EL (cell line): ENCODE measurements at places on chromosomes 16 and 17.

- no peak for DNase-seq
Measured at GRCh38 chr17:15441315-15441714, 26.1 kb downstream of the CDRT4 start.

DNA sequence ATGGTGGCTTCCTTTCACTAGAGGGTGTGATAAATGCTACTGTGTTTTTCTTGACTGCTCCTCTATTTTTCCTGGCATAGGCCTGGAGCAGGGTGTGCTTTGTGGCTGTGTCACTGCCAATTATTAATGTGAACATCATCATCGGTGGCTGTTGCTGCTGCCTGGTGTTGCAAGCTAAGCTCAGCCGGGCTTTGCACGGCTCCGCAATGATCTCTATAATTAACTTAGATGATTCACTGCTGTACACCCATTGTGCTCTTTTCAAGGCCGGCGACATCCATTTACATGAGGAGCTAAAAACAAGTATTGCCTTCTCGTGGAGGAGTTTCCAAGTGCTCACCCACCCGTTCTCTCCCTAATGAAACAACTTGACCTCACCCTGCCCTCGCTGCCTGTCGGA, 160.1 kb upstream of the IRX3 start:
- DNase-seq, result peak; percentile 74

DNA sequence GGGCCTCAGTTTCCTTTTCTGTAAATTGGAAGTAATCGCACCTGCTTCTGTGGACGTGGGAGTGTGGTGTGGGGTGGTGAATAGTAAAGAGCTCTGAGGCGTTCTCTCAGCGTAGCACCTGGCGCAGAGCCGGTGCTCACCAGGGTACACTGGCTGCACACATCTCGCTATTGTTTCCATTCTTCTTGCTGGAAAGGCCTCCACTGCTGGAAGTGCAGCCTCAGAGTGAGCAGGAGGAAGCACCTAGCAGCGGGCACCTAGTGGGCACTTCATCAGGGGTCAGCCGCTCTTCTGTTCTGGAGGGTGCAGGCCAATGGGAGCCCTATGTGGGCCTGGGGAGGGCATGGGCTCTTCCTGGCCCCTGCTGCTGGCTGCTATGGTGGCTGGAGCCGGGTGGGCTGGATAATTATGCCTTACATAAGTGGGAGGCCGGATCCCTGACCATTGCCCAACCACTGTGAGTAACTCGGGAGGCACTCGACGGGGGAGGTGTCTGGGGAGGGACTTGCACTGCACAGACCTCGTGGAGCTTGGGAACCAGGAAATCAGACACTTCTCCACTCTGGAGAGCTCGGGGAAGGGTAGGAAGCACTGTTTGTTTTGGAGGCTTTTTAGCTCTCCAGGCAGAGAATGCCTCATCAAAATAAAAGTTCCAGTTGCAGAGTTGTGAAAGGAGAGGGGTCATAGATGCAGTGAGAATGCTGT, 1.7 kb downstream of the MAP2K3 start:
- peak; percentile 99 for DNase-seq

- peak; percentile 67 for DNase-seq
Measured at GRCh38 chr17:50361561-50362480, 11.2 kb downstream of the MRPL27 start.

- no peak for DNase-seq
Measured at GRCh38 chr17:61755668-61756067, 107.7 kb downstream of the BRIP1 start.

DNA sequence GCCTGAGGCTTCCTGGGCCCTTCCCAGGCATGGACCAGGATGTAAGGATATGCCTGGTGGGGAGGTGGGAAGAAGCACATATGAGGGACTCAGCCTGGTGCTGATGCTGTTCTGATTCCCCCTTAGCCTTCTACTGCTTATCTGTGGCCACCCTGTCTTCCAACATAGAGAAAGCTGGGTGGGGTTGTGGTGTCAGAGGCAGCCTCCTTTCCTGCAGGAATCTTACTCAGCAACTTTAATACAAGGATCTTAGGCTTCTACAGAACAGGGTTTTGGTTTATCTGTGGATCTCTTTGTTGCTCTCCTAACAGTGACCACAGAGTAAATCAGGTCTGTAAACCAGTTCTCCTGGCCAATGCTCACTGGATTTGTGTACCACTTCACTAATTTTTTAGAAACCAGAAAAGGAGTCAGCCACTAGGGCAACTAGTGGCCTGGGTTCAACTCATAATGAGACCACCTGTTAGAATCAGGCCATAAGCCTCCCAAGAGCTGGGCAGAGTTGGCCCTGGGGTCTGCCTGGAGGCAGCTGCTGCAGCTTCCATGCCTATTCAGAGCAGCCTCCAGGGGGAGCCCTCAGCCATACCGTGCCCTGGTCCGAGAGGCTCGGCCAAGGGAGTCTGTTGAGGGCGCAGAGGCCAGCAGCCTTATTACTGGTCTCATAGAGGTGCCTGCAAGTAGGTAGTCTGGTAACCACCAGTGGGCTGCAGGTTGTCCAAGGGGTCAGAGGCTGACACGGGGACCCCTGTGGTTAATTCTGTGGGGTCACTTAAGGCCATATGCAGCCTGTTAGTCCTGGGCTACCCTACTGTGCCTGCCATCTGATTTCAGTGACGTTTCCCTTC, 7.1 kb downstream of the HAS3 start:
- peak; percentile 52 for DNase-seq

DNA sequence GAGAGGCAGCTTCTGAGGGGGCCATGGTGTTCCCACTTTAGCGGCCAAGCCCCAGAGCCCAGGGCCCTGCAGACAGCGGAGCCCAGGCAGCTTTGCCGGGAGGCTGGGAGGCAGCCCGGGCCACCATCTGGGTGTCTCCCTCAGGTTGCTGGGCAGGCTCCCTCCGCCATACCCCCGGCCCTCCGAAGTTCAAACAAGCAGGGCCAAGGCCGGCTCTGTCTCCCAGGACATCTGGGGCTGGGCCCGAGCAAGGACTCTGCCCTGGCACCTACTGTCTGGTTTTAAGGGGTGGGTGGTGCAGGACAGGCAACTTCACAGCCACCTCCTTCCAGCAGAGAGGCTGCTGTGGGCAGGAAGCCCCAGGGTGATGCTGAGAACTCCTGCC, 2.6 kb downstream of the DUS1L start:
- no peak for DNase-seq

DNA sequence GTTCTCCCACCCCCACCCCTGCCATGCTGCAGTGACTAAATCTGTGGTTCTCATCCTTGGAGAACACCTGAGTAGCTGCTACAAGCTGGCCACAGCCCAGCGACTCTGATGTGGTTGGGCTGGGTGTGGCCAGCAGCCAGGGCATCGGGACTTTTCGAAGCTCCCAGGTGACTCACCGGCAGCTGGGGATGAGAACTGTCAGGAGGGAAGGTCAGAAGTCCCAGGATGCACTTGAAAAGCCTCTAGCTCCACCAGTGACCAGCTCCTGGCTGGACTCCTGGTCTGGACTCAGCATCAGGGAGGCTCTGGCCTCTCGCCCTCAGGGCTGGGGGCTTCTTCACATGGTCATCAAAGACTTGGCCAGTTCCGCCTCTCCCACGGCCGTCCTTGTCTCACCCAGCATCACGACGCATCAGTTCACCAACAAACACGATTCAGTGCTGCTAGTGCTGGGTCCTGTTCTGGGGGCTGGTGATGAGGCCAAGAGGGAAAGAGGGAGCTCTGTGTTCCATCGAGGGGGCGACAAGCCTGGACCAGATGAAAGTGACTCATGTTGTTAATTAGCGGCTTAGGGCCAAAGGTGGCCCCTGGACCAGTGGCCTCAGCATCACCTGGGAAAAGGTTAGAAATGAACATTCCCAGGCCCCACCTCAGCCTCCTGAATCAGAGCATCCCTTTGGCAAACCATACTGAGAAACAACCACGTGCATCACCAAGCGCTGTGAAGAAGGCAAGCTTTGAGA, 3.9 kb upstream of the C17orf99 start:
- peak; percentile 47 for DNase-seq
